CD4-positive, alpha-beta T cell treated with Interleukin-6 for 4 hours (primary cell): ENCODE measurements at places on chromosomes 5 and 9.

GRCh38 chr5:142805339-142805738 is 35.2 kb downstream of the ARHGAP26 start:
- no peak for DNase-seq

DNA sequence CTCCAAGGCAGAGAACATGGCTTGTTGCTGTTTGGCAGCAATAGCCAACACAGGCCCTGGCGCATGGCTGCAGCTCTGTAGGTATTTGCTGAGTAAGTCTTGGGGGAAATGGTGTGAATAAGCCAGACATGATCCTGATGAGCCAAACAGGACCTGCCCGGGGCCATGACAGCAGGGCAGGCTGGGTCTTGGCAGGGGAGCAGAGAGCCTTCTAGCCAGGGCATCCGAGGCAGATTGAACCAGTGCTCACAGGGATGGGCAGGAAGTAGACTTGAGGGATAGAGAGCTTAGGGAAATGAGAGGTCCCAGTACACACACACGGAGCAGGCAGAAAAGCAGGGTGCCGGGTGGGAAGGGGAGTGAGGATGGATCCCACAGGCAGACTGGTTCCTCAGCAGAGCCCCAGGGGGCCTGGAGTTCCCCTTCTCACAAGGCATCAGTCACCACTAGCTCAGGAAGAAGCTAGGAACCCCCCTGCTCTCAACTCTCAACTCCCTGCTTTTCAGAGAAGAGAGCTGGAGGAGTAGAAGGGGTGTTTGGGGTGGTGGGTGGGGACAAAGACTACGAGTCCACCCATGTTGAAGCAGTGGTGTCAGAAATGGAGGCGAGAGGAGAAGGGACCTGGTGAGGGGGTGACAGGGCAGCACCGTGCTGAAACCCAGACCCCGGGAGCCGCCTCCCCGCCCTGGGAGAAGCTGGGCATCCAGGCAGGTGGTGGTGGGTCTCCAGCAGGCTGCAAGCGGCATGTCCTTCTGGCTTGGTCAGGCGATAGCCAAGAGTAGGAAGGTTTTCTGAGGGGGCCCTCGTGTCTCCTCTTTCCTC is 111.1 kb downstream of the RGS3 start:
- no peak for DNase-seq

GRCh38 chr5:172437445-172438318 is 16.6 kb downstream of the SH3PXD2B start:
- no peak for DNase-seq

GRCh38 chr5:160923411-160923810 is 71.4 kb upstream of the ATP10B start:
- no peak for DNase-seq

- DNase-seq, result no peak
Observed at GRCh38 chr5:11407556-11408145, 496.6 kb downstream of the CTNND2 start.

DNA sequence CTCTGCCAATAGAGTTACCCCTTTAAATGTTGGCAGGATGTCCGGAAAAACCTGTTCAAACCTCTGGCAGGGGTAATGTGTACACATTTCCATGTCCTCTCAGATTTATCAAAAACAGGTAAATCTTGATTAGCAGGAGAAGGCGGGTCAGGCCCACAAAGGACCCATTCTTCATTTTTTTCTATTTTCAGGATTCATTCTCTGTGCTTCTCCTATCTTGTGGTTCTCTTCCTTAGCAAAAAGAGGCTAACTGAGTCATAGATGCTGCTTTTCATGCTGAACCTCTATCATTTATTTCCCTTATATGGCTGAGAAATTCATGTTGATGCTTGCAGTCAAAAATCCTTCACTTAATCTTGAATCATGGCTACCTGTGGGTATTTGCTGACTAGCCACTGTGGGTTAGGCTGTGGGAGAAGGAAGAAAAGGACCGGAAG is 112.7 kb upstream of the IQGAP2 start:
- no peak for DNase-seq

GRCh38 chr5:71014176-71014575 is 11.0 kb downstream of the NAIP start:
- no peak for DNase-seq

- DNase-seq, result no peak
Observed at GRCh38 chr5:153745778-153746395, 255.4 kb downstream of the GRIA1 start.

DNA sequence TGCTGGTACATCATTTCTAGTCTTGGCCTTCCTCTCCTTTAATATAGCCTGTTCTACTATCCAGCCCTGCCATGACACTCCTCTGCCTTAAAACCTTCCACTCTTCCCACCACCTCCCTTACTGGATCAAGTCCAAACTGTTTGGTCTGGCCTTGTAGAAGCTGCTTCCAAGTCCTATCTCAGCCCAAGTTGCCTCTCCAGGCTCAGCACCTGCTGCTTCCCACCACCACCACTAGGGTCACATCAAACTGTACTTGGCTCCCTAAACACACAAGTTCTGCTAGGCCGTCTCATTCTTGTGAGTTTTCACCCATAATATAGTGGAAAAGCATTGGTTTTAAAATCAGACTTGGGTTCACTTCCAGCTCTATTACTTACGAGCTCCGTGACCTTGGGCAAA is 1.4 kb downstream of the NDUFA8 start:
- DNase-seq, result peak; percentile 21
